Thyroid gland (tissue), 4 donors: ENCODE measurements at places on chromosomes 3 and 15. TPM values are rescaled to one million over a fixed set of nuclear protein-coding genes. Genes with fewer than 3 reads are reported as not detected.

UNC13C gene
- 7.5 TPM for total RNA-seq

CHAC1 gene
- 3.1 TPM for total RNA-seq

LRRIQ4 gene
- total RNA-seq = not detected

DNA sequence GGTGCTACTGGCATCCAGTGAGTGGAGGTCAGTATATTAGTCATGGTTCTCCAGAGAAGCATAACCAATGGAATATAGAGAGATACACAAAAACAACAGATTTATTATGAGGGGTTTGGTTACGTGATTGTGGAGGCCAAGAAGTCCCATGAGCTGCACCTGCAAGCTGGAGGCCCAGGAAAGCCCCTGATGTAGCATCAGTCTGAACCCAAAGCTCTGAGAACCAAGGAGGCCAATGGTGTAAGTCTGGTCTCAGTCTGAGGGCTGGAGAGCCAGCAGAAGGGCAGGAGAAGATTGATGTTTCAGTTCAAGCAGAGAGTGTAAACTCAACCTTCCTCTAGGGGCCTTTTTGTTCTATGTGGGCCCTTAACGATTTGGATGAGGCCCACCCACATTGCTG lies 144.1 kb downstream of the KLF13 start:
- no peak overlapping the region for H3K4me3 ChIP-seq
- H3K27ac ChIP-seq = no peak overlapping the region
- H3K36me3 ChIP-seq = no peaks in the 10 kb centered on the region

- no peaks in the 10 kb centered on the region for H3K36me3 ChIP-seq
- no peak for DNase-seq
- H3K27ac ChIP-seq = no peak overlapping the region
- no peaks in the 10 kb centered on the region for H3K27me3 ChIP-seq
- no peak overlapping the region for H3K4me3 ChIP-seq
These were observed 11.2 kb downstream of the SH3GL3 start for GRCh38 chr15:83458381-83458780.

GRCh38 chr15:98658831-98659699 lies 10.7 kb downstream of the IGF1R start:
- no peak overlapping the region for H3K4me3 ChIP-seq
- H3K4me1 ChIP-seq = peaks cover 52% of the 10 kb centered on the region
- H3K27me3 ChIP-seq = no peaks in the 10 kb centered on the region

GRCh38 chr3:127000119-127000518 lies 17.2 kb downstream of the PLXNA1 start:
- H3K27me3 ChIP-seq = no peaks in the 10 kb centered on the region
- no peak overlapping the region for H3K27ac ChIP-seq
- peaks cover 29% of the 10 kb centered on the region for H3K4me1 ChIP-seq
- no peaks in the 10 kb centered on the region for H3K36me3 ChIP-seq
